T-cell (primary cell): ENCODE measurements at places on chromosomes 6 and 20. TPM values are rescaled to one million over a fixed set of nuclear protein-coding genes. Genes with fewer than 3 reads are reported as not detected.

DNA sequence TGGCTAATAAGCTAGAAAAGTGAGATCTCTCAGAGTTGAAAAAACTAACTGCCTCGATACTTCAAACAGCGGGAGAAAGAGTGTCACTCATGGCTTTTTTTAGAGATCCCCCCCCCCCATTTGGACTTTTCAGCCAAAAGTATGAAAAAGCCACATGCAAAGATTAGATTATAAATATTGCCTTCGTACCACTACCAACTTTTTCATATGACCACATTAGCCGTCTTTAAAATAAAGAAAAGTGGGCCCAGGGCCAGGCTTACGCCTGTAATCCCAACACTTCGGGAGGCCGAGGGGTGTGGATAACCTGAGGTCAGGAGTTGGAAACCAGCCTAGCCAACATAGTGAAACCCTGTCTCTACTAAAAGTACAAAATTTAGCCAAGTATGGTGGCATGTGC, 4.4 kb downstream of the PGK2 start:
- no peaks in the 10 kb centered on the region for H3K4me1 ChIP-seq
- no peak overlapping the region for H3K4me3 ChIP-seq
- no peaks in the 10 kb centered on the region for H3K27me3 ChIP-seq
- no peak overlapping the region for H3K27ac ChIP-seq
- no peak for DNase-seq

GRCh38 chr20:61447952-61448351, 195.9 kb downstream of the CDH4 start:
- H3K27ac ChIP-seq, result no peak overlapping the region
- H3K4me1 ChIP-seq, result no peaks in the 10 kb centered on the region
- no peaks in the 10 kb centered on the region for H3K27me3 ChIP-seq
- no peak overlapping the region for H3K4me3 ChIP-seq
- DNase-seq, result no peak
- no peaks in the 10 kb centered on the region for H3K36me3 ChIP-seq

DNA sequence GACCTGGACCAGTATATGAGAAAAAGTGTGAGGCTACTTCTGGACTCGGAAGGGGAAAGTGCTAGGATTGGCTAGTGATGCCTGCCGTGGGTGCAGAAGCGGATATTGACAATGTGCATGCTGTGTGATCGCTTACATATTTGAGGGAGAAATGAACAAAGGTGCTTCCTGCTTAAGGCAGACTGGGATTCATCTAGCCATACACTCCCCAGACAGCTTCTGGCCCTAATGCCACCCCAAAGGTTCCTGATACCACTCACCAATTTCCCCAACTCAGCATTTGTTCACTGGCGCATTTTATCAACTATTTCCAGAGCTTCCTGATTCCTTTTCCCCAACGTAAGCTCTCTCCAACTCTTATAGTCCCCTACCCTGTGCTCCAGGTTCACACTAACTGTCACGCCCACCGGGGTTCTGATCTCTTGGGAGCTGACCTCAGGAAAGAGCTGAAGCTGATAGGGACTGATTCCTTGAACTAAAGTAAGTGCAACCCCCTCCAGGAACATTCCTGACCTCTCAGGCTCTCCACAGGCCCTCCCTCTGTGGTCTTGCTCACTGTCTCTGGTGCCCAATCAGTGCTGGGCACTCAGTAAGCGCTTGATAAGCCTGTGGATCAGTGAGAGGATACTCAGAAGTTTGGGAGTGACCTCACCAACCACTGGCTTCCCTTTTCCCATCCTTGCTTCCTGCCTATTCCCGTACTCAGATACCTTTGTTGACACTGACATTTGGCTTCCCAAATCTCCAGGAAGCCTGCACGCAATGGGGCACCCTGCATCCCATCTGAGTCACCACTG, 73.3 kb downstream of the MRPL14 start:
- no peaks in the 10 kb centered on the region for H3K4me1 ChIP-seq
- no peaks in the 10 kb centered on the region for H3K27me3 ChIP-seq
- H3K4me3 ChIP-seq, result no peak overlapping the region
- H3K27ac ChIP-seq, result no peak overlapping the region
- DNase-seq, result no peak

GRCh38 chr6:24272553-24272952, 85.3 kb downstream of the DCDC2 start:
- H3K27me3 ChIP-seq, result no peaks in the 10 kb centered on the region
- no peak overlapping the region for H3K27ac ChIP-seq
- DNase-seq, result no peak
- no peaks in the 10 kb centered on the region for H3K4me1 ChIP-seq

DNA sequence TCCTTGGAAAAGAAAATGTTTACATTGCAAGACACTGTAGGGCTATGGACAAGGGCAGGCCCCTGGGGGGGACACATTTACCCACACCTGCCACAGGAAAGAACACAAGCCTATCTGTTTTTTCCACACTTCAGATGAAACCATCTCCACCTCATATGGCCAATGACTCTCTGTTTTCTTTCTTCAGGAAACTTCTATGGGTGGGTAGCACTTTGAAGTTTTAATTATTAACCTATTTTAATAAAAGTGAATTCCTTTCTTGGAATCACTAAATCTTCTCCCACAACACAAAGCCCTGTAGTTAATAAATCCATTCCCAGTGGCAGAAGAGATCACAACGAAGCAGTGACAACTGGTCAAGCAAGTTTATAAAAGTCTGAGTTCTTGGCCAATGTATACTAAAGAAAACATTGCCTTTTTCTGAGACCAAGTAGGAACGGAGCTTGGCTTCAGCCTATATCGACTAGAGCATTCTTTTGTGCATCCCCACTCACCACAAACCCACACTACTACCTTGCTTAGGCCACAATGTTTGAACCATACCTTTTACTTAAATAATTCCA, 125.1 kb upstream of the CARMIL1 start:
- no peaks in the 10 kb centered on the region for H3K4me1 ChIP-seq
- no peak overlapping the region for H3K27ac ChIP-seq
- H3K4me3 ChIP-seq, result no peak overlapping the region
- DNase-seq, result no peak
- peaks cover 6% of the 10 kb centered on the region for H3K27me3 ChIP-seq

DNA sequence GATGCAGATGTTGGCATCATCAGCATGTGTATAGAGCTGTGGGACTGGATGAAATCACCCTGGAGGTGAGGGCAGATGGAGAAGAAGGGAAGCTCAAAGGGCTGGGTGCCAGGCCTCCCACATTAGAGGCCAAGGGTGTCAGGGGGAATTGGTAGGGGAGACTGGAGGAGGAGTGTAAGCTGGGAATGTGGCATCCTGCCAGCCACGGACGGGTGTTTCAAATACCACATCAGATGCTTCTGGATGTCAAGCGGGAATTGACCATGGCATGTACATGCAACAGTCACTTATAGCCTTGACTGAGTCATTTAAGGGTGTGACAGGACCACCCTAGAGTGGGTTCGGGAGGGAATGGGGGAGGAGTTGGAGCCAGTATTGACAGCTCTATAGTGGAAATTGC, 9.6 kb downstream of the ERGIC3 start:
- H3K36me3 ChIP-seq, result peaks cover 20% of the 10 kb centered on the region
- H3K27me3 ChIP-seq, result no peaks in the 10 kb centered on the region
- H3K4me3 ChIP-seq, result no peak overlapping the region
- H3K4me1 ChIP-seq, result no peaks in the 10 kb centered on the region
- H3K27ac ChIP-seq, result no peak overlapping the region

DNA sequence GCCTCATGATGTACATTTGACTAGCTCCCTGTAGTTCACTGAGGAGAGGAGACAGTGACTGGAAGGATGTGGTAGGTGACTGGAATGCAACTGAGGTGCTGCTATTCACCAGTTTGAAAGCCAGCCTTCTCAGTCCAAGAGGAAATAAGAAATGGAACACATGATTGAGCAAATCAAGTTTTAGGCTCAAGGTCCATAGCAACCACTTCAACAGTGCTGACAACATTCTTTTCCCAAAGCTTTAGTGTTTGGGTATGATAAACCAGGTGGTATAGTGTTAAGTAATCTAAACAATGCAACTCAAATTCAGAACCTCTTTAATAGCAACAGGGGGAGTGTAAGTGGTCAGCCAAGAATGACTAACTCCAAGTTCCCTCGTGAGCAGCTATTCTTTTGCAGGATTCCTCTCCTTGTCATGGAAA, 9.2 kb downstream of the ZHX3 start:
- no peaks in the 10 kb centered on the region for H3K36me3 ChIP-seq
- DNase-seq, result no peak
- H3K27ac ChIP-seq, result no peak overlapping the region
- no peaks in the 10 kb centered on the region for H3K27me3 ChIP-seq
- no peak overlapping the region for H3K4me3 ChIP-seq

GRCh38 chr20:6665161-6665560, 102.3 kb upstream of the BMP2 start:
- H3K4me3 ChIP-seq, result no peak overlapping the region
- no peak for DNase-seq
- H3K27ac ChIP-seq, result no peak overlapping the region
- no peaks in the 10 kb centered on the region for H3K36me3 ChIP-seq
- H3K27me3 ChIP-seq, result no peaks in the 10 kb centered on the region
- H3K4me1 ChIP-seq, result no peaks in the 10 kb centered on the region

GRCh38 chr20:62163485-62163865, 19.4 kb upstream of the MTG2 start:
- H3K4me3 ChIP-seq, result no peak overlapping the region
- no peaks in the 10 kb centered on the region for H3K27me3 ChIP-seq
- DNase-seq, result no peak
- no peak overlapping the region for H3K27ac ChIP-seq
- no peaks in the 10 kb centered on the region for H3K4me1 ChIP-seq

The ZSCAN12 gene
- total RNA-seq, result 7.2 TPM

The KCNK5 gene
- 0.60 TPM for total RNA-seq
